Temporal lobe (tissue), 4 donors: ENCODE measurements at places on chromosomes 4 and X. TPM values are rescaled to one million over a fixed set of nuclear protein-coding genes. Genes with fewer than 3 reads are reported as not detected.

CLDN34 gene
- total RNA-seq, result not detected

CENPVL2 gene
- total RNA-seq, result 1.7 TPM

CFAP299 gene
- total RNA-seq, result 0.74 TPM

RBMX gene
- total RNA-seq, result 276 TPM

SLC35A2 gene
- 7.1 TPM for total RNA-seq

XAGE1A gene
- total RNA-seq, result not detected

FAM241A gene
- total RNA-seq, result 6.9 TPM

ARL9 gene
- total RNA-seq, result 2.0 TPM

EPGN gene
- 0.49 TPM for total RNA-seq

ZMAT1 gene
- 12.5 TPM for total RNA-seq

IL21 gene
- total RNA-seq, result not detected

PDCL2 gene
- total RNA-seq, result not detected

NRK gene
- total RNA-seq, result 0.25 TPM

NDNF gene
- 6.6 TPM for total RNA-seq

NIPAL1 gene
- 2.0 TPM for total RNA-seq

F8A1 gene
- 2.2 TPM for total RNA-seq

RIBC1 gene
- total RNA-seq, result 0.74 TPM

HPSE gene
- 0.49 TPM for total RNA-seq

PAK3 gene
- total RNA-seq, result 85.8 TPM

ABLIM2 gene
- 11.6 TPM for total RNA-seq

ENAM gene
- not detected for total RNA-seq

ADH1A gene
- not detected for total RNA-seq

SLC6A14 gene
- not detected for total RNA-seq

CLDN2 gene
- total RNA-seq, result not detected

CTAG1A gene
- not detected for total RNA-seq

STS gene
- total RNA-seq, result 8.4 TPM

GAGE12F gene
- total RNA-seq, result not detected

F9 gene
- total RNA-seq, result not detected

PPP4R3C gene
- not detected for total RNA-seq

DOK7 gene
- 0.49 TPM for total RNA-seq

PPAT gene
- total RNA-seq, result 13.5 TPM

GAGE12H gene
- not detected for total RNA-seq

SSX1 gene
- total RNA-seq, result not detected

PRKG2 gene
- 9.6 TPM for total RNA-seq

FABP2 gene
- total RNA-seq, result not detected

DIPK2B gene
- total RNA-seq, result 6.4 TPM

TLR3 gene
- 0.74 TPM for total RNA-seq

MMRN1 gene
- total RNA-seq, result 2.7 TPM

CTAG1B gene
- total RNA-seq, result not detected

TRIML2 gene
- not detected for total RNA-seq

ADGRL3 gene
- total RNA-seq, result 226 TPM

SPON2 gene
- total RNA-seq, result 7.6 TPM

FAM9C gene
- total RNA-seq, result under 0.01 TPM

ANXA10 gene
- total RNA-seq, result 0.25 TPM

EVC2 gene
- total RNA-seq, result 1.2 TPM

OTUD4 gene
- 31.5 TPM for total RNA-seq

SSX3 gene
- total RNA-seq, result not detected

SPANXA2 gene
- not detected for total RNA-seq

IL3RA gene
- total RNA-seq, result 1.7 TPM

ADH7 gene
- total RNA-seq, result not detected

FGFBP2 gene
- not detected for total RNA-seq

AMER1 gene
- 9.8 TPM for total RNA-seq

CBR4 gene
- total RNA-seq, result 27.3 TPM

USP27X gene
- total RNA-seq, result 12.5 TPM

TMEM150C gene
- 66.9 TPM for total RNA-seq

NAT8L gene
- total RNA-seq, result 10.8 TPM

GPRASP1 gene
- 30.0 TPM for total RNA-seq

PNMA5 gene
- 3.0 TPM for total RNA-seq

STAP1 gene
- not detected for total RNA-seq
